ENCODE measurements at places on chromosomes 11 and 22. TPM values are rescaled to one million over a fixed set of nuclear protein-coding genes. Genes with fewer than 3 reads are reported as not detected.
A peak's percentile ranks its signal among the peaks of the same experiment; 100 is the strongest.

Gene POU2F3
- not detected for total RNA-seq

Gene OR8I2
- not detected for total RNA-seq

Gene CDON
- total RNA-seq, result 9.2 TPM

Gene PGA4
- not detected for total RNA-seq

Gene LRRN4CL
- total RNA-seq, result 2.0 TPM

Gene PISD
- total RNA-seq, result 19.4 TPM

Gene PHETA2
- total RNA-seq, result 3.8 TPM

Gene YPEL4
- total RNA-seq, result 0.17 TPM

Gene KCNE3
- 1.9 TPM for total RNA-seq

Gene MYOD1
- total RNA-seq, result not detected

DNA sequence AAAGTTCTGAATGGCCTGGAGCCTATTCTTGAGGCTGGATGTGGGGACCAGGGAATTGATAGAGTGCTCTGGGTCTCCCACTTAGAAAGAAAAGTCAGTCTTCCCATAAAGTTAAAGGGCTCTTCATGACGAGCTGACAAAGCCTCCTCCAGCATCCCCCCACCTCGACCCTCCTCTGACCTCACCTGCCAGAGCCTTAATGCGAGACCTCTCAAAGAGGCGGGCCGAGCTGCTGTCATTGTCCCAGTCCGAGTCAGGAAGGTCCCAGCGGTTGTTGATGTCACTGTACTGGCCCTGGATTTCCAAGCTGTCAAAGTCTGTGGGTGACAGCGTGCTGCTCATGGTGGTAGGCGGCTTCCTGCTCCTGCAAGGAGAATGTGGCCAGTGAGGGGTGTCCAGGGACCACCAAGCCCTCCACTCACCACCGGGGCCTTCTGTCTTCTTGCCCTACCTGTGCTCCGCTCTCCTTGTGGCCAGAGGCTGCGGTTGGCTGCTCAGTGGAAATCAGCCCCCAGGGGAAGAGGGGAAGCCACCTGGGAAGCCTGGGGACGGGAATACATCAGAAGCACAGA is 8.0 kb downstream of the SPTBN2 start:
- DNase-seq, result no peak

- no peak for DNase-seq
Observed at GRCh38 chr11:30463266-30463665, 122.9 kb downstream of the MPPED2 start.

- no peak for DNase-seq
Observed at GRCh38 chr11:31060880-31061279, 308.7 kb downstream of the DCDC1 start.

- no peak for DNase-seq
Observed at GRCh38 chr11:85167038-85167437, 460.1 kb downstream of the DLG2 start.

GRCh38 chr22:46267431-46268279 is at the start of gene TTC38:
TTC38 (plus strand) TSS chr22:46268008; CDS start chr22:46268040, 32 bp downstream.
- peak; percentile 96 for DNase-seq

DNA sequence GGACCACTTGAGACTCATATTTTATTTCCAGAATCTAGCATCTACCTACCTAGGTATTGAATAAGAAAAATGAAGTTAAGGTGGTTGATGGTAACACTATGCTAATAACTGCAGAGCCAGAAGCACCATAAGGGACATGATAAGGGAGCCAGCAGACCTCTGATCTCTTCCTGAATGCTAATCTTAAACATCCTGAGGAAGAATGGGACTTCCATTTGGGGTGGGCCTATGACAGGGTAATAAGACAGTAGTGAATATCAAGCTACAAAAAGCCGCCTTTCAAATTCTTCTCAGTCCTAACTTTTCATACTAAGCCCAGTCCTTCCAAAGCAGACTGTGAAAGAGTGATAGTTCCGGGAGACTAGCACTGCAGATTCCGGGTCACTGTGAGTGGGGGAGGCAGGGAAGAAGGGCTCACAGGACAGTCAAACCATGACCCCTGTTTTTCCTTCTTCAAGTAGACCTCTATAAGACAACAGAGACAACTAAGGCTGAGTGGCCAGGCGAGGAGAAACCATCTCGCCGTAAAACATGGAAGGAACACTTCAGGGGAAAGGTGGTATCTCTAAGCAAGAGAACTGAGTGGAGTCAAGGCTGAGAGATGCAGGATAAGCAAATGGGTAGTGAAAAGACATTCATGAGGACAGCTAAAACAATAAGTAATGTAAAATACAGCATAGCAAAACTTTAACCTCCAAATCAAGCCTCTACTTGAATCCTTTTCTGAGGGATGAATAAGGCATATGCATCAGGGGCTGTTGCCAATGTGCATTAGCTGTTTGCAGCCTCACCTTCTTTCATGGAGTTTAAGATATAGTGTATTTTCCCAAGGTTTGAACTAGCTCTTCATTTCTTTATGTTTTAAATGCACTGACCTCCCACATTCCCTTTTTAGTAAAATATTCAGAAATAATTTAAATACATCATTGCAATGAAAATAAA is 2.1 kb downstream of the HBB start:
- DNase-seq, result no peak

- no peak for DNase-seq
Observed at GRCh38 chr11:126254819-126255218, 13.9 kb downstream of the SRPRA start.

DNA sequence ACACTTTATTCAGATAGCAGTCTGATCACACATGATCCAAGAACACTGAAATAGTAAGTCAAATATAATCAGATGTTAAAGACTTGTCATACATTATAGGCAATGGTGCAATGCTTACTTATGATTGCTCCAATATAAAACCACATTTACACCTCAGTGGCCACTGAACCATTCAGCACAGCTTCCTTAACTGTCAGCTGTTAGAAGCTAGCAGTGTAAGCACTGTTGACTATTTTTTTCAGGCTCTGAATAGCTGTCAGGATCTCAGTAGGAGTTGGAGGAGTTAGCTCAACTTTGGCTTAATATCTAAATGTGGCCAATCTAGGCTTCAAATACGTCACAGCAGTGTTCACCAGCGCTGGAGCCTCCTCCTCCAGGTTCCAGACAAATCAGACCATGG is 36.6 kb downstream of the METTL15 start:
- DNase-seq, result no peak

- DNase-seq, result no peak
Observed at GRCh38 chr22:38270091-38270992, 2.5 kb downstream of the TMEM184B start.

- DNase-seq, result no peak
Observed at GRCh38 chr11:112693781-112694180, 267.4 kb upstream of the NCAM1 start.

DNA sequence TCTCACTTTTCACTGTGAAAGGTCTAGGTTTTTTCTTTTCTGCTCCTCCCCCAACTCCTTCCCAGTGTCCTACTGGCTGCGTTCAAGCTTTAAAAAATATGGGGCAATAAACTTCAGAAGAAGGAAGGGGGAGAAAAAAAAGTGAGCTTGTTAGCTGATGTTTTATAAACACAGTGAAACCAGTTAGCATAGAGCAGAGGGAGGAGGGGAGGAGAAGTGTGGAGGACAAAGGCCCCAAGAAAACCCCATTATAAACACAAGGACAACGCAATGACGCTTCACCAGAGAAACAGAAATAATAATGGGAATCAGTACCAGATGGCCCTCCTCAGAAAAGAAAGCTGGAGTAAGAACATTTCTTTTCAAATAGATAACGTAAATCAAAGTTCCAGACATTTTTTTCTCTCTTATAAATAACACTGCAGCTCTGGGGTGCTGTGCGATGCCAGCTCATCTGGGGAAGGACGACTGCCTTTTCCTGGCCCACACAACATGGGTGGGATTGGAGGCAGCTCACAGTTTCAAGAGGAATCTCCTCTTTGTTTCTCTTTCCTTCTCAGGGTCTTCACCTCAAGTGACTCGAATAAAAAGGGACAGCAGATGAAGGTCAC is 235.4 kb upstream of the NARS2 start:
- DNase-seq, result no peak

DNA sequence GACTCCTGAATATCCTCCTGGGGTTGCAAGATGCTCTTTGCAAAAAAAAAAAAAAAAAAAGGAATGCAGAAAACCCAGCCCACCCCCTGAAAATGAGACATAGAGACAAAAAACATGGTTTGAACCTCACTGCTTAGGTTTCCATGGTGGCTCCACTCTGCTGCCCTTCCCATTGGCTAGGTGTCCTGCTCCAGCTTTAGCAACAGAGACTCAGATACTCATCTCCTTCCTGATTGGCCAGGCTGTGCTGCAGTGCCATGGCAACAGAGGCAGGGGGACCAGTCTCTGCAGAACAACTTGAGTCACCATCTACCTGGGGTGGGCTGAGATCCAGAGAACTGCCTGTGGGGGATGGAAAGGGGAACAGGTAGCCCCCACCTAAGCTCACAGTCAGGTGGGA is 17.4 kb upstream of the YWHAH start:
- DNase-seq, result no peak

GRCh38 chr22:39114112-39114511 is 17.1 kb downstream of the APOBEC3H start:
- no peak for DNase-seq

- DNase-seq, result peak; percentile 13
Observed at GRCh38 chr11:17865765-17866428, 131.3 kb downstream of the KCNC1 start.

- no peak for DNase-seq
Observed at GRCh38 chr11:70243912-70244652, 26.4 kb upstream of the PPFIA1 start.

DNA sequence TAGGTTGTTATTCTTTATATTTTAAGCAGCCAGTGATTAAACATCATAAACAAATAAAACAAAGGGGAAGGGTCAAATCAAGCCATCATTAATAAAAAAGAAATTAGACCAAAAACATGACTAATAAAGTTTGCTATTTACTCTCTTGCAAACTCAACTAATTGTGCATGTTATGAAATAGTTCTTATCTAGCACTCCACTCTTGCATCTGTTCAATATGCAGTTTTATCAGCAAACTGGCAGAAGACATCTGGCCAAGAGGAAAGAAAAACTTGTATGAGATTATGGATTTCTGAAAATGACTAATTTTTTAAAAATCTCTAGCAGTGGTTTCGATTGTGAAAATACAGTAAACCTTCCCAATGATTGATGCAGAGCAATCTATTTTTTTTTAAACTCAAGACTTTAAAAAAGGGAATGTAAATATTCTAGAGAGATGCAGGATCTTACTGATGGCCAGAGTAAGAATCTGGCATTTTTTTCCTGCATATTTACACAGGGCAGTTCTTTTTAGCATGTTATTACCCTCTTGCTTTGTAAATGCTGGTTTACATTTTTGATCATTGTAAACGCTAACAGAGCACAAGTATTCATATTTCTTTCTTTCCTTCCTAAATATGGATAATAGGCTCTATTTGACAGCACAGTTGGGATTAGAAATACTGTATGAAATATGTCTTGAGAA is 83.3 kb downstream of the GRIA4 start:
- DNase-seq, result no peak

GRCh38 chr11:132486060-132486459 is 1046.2 kb downstream of the OPCML start:
- no peak for DNase-seq

DNA sequence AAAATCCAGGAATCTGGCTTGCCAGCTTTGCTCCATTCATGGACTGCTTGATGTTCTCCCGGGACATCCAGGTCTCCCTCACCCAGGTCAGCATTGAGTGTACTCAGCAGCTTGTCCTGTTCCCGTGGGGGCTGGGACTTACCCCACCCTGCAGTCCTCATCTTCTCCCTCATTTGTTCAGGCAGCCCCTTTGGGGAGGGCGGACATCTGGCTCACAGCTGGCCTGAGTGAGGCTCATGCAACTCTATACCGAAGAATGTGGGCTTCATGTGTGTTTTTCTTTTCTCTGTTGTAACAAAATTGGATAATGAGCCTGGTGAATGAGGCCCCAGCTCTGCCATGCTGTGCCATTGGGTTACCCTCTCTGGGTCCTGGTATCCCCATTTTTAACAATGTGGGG is 227.7 kb upstream of the TENM4 start:
- DNase-seq, result no peak

DNA sequence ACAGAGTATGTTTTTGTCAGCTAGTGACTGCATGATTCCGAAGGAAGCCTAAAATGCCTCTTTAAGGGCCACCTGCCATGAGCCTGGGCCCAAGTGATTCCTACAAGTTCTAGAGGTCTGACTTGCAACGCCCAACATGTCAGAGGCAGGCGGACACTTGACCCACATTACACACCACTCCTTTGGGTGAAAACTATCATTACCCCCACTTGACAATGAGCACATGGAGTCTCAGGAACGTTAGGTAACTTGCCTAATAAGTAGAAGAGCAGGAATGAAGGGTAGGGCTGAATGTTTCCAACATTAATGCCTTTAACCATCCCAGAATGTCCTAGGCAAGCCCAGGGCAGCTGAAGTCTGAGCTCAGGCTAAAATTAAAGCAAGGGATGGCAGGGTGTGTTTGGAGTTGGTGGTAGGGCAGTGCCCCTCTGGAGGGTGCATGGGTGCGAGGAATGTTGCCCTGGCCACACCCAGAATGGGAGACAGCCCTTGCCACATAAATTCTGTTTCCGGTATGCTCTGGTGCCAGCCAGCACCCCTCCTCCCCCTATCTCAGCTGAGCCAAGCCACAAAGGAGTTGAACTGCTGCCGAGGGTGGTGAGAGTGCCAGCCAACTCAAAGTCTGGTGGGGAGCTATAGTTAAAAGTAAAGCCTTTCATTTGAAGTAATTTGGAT is 2.5 kb downstream of the PLAAT2 start:
- peak; percentile 25 for DNase-seq

- DNase-seq, result no peak
Observed at GRCh38 chr11:96969251-96969650, 579.4 kb downstream of the JRKL start.

- DNase-seq, result no peak
Observed at GRCh38 chr11:88310246-88310645, 27.3 kb downstream of the CTSC start.

- no peak for DNase-seq
Observed at GRCh38 chr11:96543177-96543576, 153.4 kb downstream of the JRKL start.

DNA sequence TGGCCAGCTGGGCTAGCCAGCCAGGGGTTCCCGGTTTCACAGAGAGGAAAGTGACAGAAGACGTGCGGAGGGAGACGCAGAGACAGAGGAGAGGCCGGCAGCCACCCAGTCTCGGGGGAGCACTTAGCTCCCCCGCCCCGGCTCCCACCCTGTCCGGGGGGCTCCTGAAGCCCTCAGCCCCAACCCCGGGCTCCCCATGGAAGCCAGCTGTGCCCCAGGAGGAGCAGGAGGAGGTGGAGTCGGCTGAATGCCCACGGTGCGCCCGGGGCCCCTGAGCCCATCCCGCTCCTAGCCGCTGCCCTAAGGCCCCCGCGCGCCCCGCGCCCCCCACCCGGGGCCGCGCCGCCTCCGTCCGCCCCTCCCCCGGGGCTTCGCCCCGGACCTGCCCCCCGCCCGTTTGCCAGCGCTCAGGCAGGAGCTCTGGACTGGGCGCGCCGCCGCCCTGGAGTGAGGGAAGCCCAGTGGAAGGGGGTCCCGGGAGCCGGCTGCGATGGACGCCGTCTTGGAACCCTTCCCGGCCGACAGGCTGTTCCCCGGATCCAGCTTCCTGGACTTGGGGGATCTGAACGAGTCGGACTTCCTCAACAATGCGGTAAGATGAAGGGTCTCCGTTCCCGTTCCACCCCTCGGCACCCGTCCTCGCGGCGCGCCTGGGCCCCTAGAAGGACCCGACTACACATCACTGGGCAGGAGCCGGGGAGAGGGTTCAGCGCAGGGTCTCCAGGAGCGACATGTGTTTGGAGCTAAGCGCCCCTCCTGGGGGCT is at the start of gene CREB3L1:
TSS of gene CREB3L1 (plus strand) at position 41 of the 765 bp plus-strand sequence. CDS start at position 491, 450 bp downstream.
- DNase-seq, result peak; percentile 59
